ENCODE measurements at places on chromosomes 1 and 21.

GRCh38 chr1:245762396-245762910 is 607.7 kb downstream of the KIF26B start:
- DNase-seq: no peak

- no peak for DNase-seq
These were observed 686 bp downstream of the ARF1 start for GRCh38 chr1:228082918-228083870.

DNA sequence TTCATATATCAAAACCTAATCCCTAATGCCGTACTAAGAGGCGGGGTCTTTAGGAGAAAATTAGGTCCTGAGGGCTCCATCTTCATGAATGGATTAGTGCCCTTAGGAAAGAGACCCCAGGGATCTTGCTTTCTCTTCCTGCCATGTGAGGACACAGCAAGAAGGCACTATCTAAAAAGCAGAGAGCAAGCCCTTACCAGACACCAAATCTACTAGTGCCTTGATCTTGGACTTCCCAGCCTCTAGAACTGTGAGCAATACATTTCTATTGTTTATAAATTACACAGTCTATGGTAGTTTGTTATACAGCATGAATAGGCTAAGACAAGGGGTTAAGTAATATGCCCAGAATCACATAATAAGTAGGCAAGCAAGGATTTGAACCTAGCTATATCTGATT is 42.9 kb downstream of the STYXL2 start:
- DNase-seq: no peak

- no peak for DNase-seq
These were observed 65.8 kb upstream of the VAMP3 start for GRCh38 chr1:7705048-7705907.

DNA sequence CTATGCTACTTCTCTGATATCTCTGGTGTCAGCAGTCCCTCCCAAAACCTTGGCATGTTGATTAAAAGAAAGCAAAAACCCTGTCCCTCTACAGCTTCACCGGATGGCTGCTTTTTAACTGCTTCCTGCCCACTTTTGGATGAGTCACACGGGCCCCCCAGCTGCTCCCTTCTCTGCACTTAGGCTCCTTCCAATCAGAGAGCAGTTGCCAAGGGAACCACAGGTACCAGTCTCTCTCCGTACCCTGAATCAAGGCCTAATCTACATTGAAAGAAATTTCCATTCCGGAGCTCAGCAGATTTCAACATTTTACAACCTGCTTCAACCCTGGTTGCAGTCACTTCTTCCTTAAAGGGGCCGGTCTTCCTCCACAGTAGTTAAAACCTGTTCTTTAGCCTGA is 70.6 kb upstream of the GJB5 start:
- no peak for DNase-seq

GRCh38 chr1:26482921-26483320 is 10.7 kb downstream of the HMGN2 start:
- DNase-seq: no peak

- DNase-seq: no peak
These were observed 22.1 kb upstream of the IL10 start for GRCh38 chr1:206794294-206794908.

Data from hematopoietic multipotent progenitor cell (in vitro differentiated cells).